Activated CD4-positive, alpha-beta memory T cell treated with anti-CD3 and anti-CD28 coated beads for 36 hours (primary cell): ENCODE measurements at places on chromosomes 12 and 14.

- no peak for DNase-seq
Measured at GRCh38 chr14:42683707-42684106, 1077.0 kb downstream of the LRFN5 start.

DNA sequence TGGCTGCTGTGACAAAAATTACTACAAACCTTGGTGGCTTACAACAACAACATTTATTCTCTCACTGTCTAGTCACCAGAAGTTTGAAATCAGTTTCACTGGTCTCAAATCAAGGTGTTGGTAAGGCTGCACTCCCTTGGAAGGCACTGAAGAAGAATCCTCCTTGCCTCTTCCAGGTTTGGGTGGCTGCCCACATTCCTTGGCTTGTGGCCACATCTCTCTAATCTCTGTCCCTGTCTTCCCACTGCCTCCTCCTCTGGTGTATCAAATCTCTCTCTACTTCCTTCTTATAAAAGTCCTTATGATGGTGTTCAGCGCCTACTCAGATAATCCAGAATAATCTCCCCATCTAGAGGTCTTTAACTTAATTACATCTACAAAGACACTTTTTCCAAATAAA is 31.0 kb downstream of the PLCZ1 start:
- no peak for DNase-seq

DNA sequence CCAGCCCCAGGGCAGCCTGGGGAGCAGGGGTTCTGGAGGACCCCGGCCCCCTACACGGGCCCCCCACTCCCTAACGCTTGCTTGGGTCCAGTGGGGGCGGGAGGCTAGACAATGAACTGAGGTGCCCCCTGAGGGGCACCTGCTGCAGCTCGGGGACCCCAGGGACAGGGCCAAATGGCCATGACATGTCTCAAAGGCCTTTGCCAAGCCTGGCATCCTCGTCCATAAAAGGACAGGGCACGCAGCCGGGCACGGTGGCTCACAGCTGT is 11.7 kb upstream of the C14orf180 start:
- DNase-seq: no peak

- peak; percentile 55 for DNase-seq
Measured at GRCh38 chr12:122499991-122500684, 594 bp downstream of the ZCCHC8 start.

GRCh38 chr14:24150567-24150966 is 3.3 kb downstream of the RNF31 start:
- DNase-seq: no peak

DNA sequence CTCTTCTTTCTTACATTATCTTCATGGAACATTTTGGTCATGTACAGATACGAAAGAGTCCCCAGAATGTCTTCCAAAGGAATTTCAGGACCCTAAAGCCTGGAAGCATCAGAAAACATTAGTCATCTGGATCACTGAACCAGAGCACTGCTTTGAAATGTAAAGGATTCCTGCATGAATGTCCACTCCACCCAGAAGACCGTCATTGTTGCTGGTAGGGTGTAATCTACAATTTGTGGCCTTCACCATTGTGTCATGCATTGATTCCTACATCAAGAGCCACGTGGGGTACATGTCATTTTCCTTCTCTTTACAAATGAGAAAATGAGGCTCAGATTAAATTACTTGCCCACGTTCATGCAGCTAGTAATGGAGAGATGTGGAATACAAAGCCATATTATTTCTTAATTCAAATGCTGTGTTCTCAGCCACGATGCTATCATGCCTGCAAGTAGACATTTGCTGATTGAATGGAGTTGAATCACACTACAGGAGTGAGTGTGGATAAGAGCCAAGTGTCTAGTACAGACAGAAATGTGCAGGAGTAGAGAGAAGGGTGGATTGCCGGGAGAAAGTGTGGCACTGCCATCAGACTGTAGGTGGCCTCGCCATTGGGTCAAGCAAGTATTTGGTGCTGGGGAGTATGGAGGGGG is 231.2 kb downstream of the C12orf75 start:
- no peak for DNase-seq

- no peak for DNase-seq
Measured at GRCh38 chr14:66121859-66122258, 364.3 kb upstream of the CCDC196 start.
